ENCODE measurements at places on chromosomes 16 and 17.

- DNase-seq: no peak
These were observed 85.9 kb downstream of the TBC1D16 start for GRCh38 chr17:79949656-79950209.

DNA sequence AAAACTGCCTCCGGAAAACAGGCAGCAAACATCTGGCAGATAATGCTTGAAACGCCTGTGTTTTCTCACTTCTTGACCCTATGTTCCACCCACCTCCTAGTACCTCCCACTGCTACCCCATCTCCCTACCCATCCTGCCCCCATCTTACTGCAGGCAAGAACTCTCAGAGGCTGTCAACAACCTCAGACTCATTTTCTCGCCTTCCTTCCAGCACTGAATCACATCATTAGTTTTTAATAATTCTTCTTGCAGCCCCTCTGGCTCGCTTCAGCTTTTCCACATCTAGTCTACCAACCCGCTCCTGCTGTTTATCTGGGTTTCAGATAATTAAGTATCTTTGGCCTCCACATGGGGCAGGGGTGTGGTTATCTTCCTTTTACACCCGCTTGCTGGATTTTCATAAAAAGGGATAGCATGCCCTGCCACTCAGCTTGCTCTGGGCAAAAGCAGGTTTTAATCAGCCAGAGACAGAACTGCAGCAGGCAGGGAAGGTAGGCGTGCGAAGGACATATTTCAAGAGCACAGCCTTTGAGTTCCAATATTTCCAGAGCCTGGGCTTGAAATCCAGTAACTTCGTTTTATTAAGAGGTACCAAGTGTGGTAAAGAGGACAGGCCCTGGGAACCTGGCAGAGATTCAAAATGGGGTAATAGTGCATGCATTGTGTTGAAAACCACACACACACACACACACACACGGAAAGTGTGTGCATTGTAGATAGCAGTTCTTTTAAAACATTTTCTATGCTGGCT, 87.5 kb downstream of the BMERB1 start:
- DNase-seq: no peak

DNA sequence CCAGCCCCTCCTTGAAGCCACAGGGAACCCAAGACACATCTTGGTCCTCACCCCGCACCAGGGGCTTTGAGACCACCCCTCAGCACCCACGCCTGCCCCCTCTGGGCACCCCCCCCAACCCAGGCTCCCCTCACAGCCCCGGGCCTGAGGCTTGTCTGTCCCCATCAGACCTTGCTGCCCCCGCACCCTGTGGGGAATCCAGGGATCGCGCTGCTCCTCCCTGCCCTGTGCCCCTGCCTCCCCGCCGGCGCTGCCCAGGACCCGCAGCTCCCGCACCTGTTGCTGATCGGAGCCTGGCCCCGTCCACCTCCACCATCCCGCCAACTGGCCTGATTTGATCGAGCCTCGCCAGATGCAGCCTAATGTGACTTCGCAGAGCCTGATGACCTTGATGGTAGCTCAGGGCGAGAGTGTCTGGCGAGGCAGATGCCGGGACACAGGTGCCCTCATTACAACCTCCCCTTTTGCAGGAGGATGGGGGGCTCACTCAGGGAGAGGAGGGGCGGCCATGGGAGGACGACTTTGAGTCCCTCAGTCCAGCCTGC, 29.0 kb downstream of the SLC25A10 start:
- DNase-seq: no peak

- no peak for DNase-seq
These were observed 289.8 kb downstream of the HS3ST3B1 start for GRCh38 chr17:14590459-14591250.

DNA sequence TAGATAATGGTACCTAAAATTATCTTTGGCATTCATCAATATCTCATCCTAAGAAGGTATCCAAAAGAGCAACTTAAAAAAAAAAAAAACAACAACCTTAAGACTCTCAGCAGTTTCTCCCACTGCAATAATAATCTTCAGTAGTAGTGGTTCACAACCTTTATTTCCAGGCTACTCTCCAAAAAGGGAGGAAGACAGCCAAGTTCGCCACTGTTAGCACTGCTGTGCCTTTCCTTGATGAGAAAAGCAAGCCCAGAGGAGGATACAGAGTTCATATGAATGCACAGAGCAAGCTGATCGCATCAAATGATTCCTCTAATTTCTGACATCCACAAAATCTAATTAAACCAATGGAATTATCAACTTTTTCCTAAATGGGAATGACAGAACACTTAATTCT, 199.4 kb downstream of the AATF start:
- DNase-seq: no peak

- DNase-seq: peak; percentile 77
These were observed 972 bp downstream of the RSAD1 start for GRCh38 chr17:50479522-50480141.

DNA sequence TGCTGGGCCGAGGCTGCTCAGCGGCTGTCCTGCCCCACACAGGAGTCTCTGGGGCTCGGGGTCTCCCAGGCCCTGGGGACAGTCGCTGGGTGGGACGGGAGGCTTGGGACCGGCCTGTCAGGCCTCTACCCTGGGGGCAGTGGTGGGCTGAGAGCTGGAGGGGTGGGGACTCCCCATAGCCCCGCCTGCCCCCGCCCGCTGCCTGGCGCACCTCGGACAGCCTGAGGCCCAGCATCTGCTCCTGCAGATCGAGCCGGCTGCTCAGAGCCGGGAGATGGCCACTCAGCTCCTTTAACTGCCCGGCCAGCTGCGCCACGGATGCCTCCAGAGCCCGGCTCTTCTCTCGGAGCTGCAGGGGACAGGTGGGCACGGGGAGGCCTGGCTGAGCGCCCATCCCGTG, 6.7 kb downstream of the PERCC1 start:
- no peak for DNase-seq

DNA sequence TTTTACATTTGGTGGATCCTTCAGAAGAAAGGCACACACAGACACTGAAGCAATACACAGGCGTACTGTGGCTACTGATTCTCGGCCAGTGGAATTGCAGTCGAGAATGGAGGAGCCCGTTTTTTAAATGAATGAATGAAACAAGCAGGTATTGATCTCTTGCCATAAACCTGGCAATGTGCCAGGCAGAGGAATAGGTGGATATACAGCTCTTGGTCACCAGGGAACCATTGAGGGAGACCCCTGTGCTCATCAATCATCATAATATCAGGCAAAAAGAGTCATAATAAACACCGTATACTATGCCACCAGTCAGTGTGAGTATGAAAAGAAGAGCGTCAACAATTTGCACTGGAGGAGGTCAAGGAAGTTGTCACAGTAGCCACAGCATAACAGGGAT, 140.3 kb upstream of the FOXF1 start:
- no peak for DNase-seq

DNA sequence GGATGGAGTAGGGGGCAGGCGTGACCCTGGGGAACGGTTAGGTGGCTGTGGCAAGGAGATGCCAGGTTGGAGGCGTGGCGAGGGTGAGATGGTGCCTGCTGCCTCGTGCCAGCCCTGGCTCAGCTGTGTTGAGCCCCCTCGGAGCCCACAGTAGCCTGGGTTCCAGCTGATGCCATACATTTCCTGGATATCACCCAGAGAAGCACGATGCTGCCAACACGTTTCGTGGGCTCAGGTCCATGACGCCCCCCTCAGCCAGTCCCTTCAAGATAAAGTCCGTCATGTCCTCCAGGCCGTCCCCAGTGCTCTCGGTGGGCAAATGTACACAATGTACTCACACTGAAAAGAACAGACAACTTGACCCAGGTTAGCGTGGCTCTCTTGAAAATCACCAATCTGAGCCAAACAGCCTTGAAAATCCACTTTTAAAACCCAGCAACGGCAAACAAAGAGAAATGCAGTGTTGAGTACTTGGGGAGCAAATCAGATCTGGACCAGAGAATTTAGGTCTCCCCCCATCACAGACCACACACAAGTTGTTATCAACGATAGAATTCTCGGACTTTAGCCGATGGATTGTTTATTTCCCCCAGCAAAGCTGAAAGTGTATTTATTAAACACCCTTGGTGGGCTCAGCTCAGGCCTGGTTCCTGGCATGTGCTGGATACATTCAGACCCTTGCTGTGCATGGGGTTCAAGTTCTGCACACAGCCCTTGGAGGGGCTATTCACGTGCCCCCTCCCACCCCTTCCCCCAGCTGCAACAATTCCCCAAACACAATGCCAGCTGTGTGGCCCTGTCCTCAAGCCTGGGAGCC, 102.8 kb upstream of the PLCG2 start:
- no peak for DNase-seq

DNA sequence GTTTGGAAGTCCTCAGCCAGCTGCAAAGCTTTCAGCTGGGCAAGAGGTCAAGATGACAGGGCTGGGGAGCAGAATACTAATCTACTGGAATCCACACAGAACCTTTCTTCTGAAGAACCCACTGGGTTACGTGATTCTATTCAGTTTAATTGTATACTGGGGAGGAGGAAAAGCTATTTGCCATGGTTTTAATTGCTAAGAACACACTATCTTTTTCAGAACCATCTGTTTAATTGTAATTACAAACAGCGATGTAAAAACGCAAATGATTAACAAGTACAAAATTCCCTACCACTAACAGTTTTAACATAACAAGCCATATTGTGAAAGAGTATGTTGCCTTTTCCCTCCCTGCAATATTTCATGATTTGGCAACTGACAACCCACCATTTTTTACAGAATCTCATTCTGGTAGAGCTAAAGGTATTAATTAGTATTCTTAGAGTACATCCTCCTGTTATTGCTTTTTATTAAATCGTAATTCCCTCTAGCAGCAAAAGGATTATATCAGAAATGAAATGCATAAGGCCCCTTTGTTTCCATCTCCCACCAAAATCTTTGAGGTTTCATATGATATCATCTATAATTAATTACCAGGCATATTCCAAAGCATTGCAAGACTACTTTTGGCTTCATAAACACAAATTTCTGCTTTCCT, 12.1 kb downstream of the HYDIN start:
- no peak for DNase-seq

GRCh38 chr16:53912155-53912554, 208.2 kb downstream of the FTO start:
- peak; percentile 18 for DNase-seq

DNA sequence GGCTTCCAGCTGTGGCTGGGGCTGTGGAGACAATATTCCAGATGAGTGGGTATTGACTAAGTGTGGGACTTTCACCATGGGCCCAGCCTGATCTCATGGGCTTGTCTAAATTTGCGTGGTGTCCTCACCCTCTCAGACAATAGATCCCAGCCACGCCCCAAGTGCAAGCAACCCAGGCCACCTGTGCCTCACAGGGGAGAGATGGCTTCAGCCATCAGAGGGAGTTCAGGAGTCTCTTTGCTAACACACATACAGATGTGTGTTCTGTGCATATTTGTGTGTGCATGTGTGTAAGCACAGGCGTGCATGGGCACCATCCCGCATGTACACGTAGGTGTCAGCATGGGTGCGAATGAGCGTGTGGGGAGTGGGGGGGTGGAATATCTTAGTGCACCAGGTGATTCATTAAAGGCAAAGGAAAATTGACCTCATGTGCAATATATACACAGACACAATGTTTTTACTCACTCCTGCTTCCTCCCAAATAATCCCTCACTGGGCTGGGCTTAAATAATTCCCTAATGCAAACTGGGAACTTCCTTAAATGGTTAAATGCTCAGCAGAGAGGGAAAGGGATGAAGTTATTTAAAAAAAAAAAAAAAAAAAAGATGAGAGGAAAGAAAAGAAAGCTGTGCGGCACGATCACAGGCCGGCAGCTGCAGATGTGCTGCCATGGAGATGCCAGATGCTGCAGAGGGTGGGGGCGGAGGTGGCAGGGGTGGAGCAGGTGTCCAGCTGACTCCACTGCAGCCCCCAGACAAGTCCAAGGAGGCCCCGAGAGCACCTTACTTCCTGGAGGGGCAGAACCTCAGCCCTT, 24.0 kb upstream of the CDC42EP4 start:
- DNase-seq: no peak

DNA sequence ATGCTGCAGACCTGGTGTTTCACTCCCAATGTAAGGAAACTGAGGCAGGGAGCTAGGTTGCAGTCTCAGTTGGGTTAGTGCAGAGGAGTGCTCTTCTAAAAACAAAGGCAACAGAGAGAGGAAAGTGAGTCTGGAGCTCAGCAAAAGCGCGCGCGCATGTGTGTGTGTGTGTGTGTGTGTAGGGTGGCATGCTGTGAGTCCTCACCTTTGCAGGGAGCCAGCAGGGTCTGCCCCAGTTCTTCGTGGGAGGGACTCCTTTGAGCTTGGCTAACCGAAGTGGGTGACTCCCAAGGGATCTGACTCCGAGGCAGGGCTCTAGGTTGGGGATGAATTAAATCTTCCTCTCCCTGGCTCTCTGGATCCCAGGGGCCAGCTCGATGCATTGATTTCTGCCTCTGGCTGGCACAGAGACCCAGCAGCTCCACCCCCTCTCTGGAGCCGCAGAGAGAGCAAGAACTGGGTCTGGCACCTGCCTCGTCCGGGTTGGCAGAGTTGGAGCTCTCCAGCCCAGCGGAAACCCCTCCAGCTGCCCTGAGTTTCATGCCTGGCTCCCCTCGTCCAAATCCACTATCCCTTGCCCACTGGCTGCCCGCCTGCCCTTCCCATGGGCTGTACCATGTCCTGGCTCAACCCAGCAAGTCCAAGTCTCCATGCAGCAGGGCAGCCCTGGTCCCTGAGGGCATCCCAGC, 1.3 kb upstream of the BTBD17 start:
- no peak for DNase-seq

DNA sequence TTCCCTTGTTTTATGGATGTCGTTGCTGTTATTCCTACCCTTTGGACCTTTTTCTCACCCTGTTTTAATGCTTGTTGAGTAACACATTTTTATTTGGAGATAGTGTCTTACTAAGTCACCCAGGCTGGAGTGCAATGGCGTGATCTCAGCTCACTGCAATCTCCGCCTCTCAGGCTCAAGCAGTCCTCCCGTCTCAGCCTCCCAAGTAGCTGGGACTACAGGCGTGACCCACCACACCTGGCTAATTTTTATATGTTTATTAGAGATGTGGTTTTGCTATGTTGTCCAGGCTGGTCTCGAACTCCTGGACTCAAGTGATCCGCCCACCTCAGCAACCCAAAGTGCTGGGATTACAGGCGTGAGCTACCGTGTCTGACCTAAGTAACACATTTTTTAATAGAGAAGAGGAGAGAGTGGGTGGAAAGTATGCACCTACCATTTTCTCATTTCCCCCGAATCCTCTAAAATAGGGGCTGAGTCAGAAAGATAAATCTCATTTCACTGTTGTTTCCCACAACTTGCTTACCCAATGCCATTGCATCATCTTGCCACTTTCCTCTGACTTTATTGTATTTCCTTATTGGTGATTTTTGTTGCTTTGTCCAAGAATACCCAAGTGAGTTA, 7.0 kb downstream of the DHX40 start:
- peak; percentile 55 for DNase-seq
